ENCODE measurements at places on chromosomes 13 and 19. TPM values are rescaled to one million over a fixed set of nuclear protein-coding genes. Genes with fewer than 3 reads are reported as not detected.

DNA sequence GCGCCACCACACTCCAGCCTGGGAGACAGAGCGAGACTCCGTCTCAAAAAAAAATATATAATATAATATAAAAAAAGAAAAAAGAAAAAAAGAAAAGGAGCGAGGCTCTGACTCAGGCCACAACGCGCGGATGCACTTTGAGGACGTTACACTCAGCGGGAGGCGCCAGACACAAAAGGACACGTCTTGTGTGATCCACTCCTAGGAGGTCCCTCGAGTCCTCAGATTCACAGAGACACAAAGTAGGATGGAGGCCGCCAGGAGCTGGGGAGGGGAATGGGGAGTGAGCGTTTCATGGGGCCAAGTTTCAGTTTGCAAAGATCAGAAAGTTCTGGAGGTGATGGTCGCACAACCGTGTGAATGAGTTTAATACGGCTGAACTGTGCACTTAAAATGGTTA, 8.5 kb upstream of the ABHD17A start:
- no peaks in the 10 kb centered on the region for H3K36me3 ChIP-seq
- no peak overlapping the region for H3K27ac ChIP-seq
- no peaks in the 10 kb centered on the region for H3K27me3 ChIP-seq
- H3K4me3 ChIP-seq = no peak overlapping the region
- no peak for DNase-seq

GRCh38 chr13:109212650-109213049, 573.7 kb downstream of the IRS2 start:
- H3K27ac ChIP-seq = no peak overlapping the region
- no peaks in the 10 kb centered on the region for H3K4me1 ChIP-seq
- no peak overlapping the region for H3K4me3 ChIP-seq
- no peaks in the 10 kb centered on the region for H3K36me3 ChIP-seq
- no peaks in the 10 kb centered on the region for H3K27me3 ChIP-seq
- no peak for DNase-seq

DNA sequence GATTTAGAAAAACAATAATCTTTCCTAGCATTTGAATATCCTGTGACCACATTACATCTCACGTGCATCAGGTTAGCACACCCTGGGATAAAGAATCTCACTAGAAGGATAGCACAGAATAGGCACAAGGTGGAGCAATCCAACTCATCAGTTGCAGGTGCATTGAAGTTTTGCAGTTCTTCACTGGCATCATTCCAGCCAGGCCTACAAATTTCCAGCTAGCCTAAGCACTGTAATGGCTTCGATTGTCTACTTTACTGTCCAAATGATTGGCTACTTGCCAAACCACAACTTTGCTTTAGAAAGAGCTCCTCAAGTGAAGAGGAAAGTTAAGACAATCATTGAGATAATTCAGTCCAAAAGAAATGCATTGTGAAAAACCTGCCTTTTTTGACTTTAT, 89.5 kb downstream of the SPRY2 start:
- H3K36me3 ChIP-seq = no peaks in the 10 kb centered on the region
- no peak overlapping the region for H3K4me3 ChIP-seq
- no peaks in the 10 kb centered on the region for H3K27me3 ChIP-seq
- no peak for DNase-seq
- H3K27ac ChIP-seq = no peak overlapping the region
- H3K4me1 ChIP-seq = no peaks in the 10 kb centered on the region

DNA sequence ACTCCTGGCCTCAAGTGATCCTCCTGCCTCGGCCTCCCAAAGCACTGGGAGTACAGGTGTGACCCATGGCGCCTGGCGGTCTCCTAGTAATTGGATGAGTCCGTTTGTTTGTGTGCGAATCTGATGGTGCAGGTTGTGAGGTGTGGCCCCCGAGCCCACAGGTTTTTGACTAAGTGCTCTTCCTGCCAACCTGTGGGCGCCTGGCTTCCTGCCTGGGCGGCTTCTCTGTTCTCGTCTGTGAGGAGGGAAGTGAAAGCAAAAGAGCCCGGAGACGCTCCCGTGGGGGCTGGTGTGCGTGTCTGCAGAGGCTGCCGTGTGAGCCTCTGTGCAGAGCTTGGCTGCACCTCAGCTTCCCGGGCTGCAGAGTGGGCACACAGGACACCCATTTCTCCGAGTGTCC, 10.0 kb downstream of the ARHGAP45 start:
- H3K27ac ChIP-seq = no peak overlapping the region
- H3K4me1 ChIP-seq = no peaks in the 10 kb centered on the region
- DNase-seq = peak; percentile 79
- H3K36me3 ChIP-seq = no peaks in the 10 kb centered on the region
- no peaks in the 10 kb centered on the region for H3K27me3 ChIP-seq

DNA sequence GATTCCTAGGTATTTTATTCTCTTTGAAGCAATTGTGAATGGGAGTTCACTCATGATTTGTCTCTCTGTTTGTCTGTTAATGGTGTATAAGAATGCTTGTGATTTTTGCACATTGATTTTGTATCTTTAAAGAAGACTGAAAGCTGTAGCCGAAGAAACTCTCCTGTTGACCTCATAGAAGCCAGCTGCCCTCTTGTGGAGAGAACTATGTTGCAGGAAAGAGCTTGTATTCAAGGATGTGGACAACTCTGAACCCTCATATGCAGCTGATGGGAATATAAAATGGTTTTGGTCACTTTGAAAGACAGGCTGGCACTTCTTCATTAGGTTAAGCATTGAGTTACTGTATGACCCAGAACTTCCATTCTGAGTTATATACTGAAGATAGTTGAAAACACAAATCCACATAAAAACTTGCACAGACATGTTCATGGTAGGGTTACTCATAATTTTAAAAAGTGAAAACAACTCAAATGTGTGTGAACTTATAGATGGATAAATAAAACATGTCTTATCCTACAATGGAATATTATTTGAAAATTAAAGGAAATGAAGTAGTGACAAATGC, 65.8 kb upstream of the SLITRK6 start:
- no peaks in the 10 kb centered on the region for H3K36me3 ChIP-seq
- no peak for DNase-seq
- H3K4me1 ChIP-seq = no peaks in the 10 kb centered on the region

GRCh38 chr19:29596080-29596727, 9.9 kb upstream of the POP4 start:
- no peak for DNase-seq
- no peak overlapping the region for H3K4me3 ChIP-seq
- H3K36me3 ChIP-seq = no peaks in the 10 kb centered on the region
- H3K4me1 ChIP-seq = no peaks in the 10 kb centered on the region
- H3K27me3 ChIP-seq = no peaks in the 10 kb centered on the region

DNA sequence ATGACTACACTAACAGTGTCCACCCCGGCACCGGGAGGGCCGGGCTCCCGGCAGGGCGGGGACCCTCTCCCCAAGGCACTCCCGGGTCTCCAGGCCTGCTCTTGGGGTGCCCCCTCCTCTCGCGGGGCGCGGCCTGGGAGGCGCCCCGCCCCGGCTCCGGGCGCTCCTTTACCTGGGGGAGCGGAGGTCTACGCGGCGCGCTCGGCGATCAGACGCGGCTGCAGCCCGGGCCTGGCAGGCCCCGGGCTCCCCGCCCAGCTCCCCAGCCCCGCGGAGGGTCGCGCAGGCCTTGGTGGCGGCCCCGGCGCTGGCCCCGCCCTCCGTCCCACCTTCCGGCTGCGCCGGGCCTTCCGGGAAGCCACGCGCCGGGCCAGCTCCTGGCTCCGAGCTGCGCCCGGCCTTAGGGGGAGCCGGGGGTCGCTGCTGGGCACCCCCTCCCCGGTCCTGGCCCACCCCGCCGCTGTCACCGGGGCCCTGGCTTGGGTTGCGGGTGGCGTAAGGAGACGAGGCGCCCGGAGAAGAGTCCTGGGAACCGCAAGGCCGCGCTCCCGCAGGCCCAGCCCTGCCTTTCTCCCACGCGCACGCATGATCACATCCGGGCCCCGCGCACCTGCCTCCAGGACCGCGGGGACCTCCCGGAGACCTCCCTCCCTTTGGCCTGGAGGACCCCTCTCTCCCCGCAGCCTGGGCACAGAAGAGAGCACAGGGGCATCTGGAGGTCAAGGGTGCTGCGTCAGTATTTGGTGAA, at the start of gene C19orf12:
TSS of gene C19orf12 (minus strand) at position 309 of the 748 bp plus-strand sequence. CDS start 6,848 bp downstream, outside the sequence.
- H3K4me3 ChIP-seq = peak within 1 kb of the TSS; percentile 91
- peak within 1 kb of the TSS; percentile 95 for H3K27ac ChIP-seq
- H3K36me3 ChIP-seq = no peaks in the 10 kb centered on the region
- no peak for DNase-seq
- no peaks in the 10 kb centered on the region for H3K27me3 ChIP-seq
- H3K4me1 ChIP-seq = peaks cover 9% of the 10 kb centered on the region

DNA sequence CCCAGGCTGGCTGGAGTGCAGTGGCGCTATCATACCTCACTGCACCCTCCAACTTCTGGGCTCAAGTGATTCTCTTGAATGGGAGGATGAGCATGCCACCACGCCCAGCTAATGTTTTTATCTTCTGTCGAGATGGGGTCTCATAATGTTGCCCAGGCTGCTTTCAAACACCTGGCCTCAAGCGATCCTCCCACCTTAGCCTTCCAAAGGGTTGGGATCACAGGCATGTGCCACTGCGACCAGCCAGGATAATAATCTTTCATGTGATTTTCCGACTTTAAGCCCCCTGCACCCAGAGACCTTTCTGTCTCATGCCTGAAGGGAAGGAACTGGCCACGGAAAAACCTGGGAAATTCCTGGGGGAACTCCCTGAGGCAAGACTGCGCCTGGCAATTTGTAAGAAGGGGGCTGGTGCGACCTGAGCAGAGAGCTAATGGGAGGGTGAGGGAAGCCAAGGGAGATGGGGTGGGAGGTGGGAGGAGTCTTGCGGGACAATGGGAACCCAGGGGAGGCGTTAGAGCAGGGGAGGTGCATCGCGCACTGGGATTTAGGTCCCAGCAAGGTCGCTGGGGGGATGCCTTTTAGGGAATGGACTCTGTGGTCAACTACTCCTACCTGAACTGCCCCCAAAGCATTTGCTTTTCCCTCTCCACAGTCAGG, 1.2 kb upstream of the CCDC124 start:
- H3K27ac ChIP-seq = no peak overlapping the region
- no peak for DNase-seq
- peaks cover 7% of the 10 kb centered on the region for H3K36me3 ChIP-seq
- no peaks in the 10 kb centered on the region for H3K27me3 ChIP-seq
- H3K4me1 ChIP-seq = peaks cover 5% of the 10 kb centered on the region

DNA sequence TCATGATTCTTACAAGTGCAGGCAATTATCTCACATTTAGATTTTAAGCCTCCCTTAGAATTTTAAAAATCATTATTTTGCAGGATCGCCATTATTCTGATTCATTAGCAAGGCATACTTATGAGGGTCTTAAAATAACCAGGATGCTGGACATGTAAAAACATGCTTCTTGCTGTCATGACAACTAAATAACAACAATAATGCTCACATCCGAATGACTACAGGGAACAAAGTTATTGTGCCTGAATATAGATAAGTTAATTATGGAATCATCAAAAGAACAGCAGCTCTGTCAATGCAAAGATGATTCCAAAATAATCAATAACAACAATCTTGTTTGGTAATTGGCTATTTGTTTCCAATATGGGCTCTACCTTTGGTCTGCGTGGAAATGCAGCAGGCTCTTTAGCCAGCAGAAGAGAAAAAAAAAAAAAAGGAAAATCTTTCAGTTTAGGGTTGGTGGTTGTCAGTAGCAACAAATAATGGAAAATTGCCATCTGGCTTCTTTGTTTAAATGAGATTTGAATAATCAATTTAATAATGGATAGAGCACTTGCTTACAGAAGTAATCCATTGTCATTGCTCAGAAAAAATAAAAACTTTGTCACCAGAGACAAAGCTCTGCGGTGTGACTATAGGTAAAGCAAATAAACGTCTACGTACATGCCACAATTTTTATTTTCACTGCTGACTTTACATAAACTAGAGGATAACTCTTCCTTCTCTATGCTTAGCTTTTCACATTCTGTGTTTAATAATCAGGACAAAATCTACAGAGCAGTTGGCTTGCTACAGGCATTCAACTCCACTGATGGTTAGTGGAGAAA, 468.9 kb upstream of the TSHZ3 start:
- no peaks in the 10 kb centered on the region for H3K27me3 ChIP-seq
- H3K27ac ChIP-seq = no peak overlapping the region
- H3K4me1 ChIP-seq = no peaks in the 10 kb centered on the region
- DNase-seq = no peak
- no peak overlapping the region for H3K4me3 ChIP-seq

PSPC1 gene
- 17.0 TPM for total RNA-seq

RASAL3 gene
- total RNA-seq = 4.4 TPM

FGF22 gene
- not detected for total RNA-seq

GIPC3 gene
- 6.1 TPM for total RNA-seq

All from ascending aorta (tissue), 2 donors.